ENCODE measurements at places on chromosomes 2 and 18. TPM values are rescaled to one million over a fixed set of nuclear protein-coding genes. Genes with fewer than 3 reads are reported as not detected.

- DNase-seq: no peak
Measured at GRCh38 chr2:8176887-8177286, 505.0 kb upstream of the ID2 start.

DNA sequence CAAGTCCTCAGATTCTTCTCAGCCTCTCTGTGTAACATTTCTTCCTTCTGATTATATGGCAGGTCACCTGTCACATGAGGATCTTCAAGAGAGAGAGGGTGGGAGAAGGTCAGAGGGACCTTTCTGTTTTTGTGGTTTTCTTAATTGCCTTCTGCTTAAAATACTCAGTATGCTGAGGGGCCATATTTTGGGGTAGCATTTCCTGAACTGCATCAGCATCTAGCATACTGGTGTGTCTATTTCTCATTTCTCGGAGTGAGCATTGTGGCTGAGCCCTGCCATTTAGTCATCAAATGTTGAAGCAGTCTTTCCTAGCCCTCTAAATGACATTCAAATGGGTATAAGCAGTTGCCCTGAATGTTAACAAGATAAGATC is 162.7 kb downstream of the MYO3B start:
- no peak for DNase-seq

GRCh38 chr2:152372438-152372984 is 37.5 kb downstream of the FMNL2 start:
- no peak for DNase-seq

DNA sequence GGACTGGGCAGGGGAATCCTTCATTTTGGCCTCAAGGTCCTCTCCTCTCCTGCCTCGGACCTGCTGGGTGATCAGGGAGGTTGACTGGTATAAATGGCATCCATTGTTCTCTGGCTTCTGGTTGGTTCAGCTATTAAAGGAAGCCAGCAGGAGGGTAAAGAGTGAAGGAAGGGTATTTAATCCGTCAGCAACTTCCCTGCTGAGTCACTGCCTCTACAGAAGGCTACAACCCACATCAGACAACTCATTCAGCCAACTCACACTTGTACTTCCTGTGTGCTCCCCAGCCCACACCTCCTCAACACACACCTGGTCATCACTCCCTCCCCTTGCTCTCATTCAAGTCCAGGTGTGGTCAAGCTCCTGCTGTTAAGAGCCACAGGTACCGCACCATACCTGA is 68.3 kb upstream of the MRPS9 start:
- DNase-seq: no peak

- DNase-seq: no peak
Measured at GRCh38 chr18:62612776-62613175, 90.0 kb downstream of the ZCCHC2 start.

DNA sequence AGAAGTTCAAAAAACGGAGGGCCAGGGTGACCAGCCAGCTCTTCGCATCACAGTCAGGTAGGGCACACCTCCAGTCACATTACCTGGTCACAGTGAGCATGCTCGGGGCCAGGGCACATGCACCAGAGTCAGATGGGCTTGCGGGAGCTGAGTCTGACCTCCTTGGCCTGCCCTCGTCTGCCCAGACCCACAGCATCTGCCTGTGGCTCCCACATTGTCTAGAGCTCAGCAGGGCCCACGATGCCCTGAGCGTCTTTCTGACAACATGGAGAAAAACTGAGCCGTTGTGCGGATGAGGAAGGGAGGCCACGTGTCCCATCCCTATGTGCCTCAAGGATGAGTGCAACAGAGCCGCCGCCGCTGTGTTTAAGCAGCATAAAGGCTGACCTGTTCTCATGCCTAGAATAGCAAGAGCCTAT is 37.6 kb downstream of the CRACDL start:
- DNase-seq: no peak

DNA sequence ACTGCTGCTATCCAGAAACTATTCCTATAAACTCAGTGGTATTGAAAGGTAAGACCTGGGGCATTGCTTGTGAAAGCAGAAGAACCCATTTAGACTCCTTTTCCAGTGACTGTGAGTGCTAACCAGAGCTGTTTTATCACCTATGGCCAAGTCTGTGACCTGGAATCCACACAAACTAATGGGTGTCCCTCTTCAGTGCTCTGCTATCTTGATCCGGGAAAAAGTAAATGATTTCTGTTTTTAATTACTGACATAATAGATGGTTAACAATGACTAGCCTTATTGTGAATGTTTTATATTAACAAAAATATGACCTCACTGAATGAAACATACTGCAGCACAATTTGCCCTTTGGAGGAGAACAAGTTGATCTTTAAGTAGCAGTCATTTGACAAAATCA is 251.6 kb upstream of the MC4R start:
- no peak for DNase-seq

The SIX3 gene
- not detected for total RNA-seq
